Hematopoietic multipotent progenitor cell treated with erythropoietin and hydrocortisone succinate and interleukin-3 and kit ligand, for 17 days (in vitro differentiated cells): ENCODE measurements at places on chromosomes 4 and X.

DNA sequence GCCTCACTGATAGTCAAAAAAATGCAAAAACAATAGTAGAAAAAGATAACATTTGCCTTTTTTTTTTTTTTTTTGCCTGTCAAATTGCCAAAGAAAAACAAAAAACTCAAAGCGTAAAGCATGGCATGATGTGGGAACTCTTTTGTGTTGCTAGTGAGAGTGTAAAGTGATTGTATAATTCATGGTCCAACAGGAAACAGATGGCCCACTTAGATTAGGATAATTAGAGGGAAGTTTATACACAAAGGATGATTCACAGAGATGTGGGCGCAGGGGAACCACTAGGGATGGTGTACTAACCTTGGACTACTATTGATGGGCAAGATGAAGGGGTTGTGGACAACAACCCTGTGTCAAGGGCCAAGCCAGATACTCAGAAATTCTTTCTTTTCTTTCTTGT, 16.4 kb downstream of the MCUB start:
- no peak for DNase-seq

DNA sequence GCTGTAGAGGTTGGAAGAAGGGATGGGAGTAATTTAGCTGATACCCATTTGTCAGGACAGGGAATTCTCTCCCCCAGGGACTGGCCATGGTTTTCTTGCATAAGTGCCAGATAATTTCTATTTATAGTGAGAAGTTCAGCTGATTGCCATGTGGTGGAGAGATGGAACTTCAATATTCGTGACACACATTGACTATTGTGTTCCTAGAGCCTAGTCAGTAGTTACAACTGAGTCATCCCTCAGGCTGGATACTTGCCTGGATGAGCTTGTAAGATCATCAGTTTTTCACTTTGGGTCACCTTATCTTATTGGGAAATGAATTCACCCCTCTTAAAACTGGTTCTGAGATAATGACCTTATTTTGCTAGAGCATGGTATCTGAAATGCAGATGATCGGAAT, 32.2 kb downstream of the CFAP299 start:
- DNase-seq: no peak

- DNase-seq: no peak
Observed at GRCh38 chrX:129445436-129445835, 77.9 kb downstream of the SMARCA1 start.

- no peak for DNase-seq
Observed at GRCh38 chrX:115367455-115367854, 77.9 kb downstream of the LUZP4 start.

- DNase-seq: no peak
Observed at GRCh38 chr4:30720661-30721184, 554 bp downstream of the PCDH7 start.

DNA sequence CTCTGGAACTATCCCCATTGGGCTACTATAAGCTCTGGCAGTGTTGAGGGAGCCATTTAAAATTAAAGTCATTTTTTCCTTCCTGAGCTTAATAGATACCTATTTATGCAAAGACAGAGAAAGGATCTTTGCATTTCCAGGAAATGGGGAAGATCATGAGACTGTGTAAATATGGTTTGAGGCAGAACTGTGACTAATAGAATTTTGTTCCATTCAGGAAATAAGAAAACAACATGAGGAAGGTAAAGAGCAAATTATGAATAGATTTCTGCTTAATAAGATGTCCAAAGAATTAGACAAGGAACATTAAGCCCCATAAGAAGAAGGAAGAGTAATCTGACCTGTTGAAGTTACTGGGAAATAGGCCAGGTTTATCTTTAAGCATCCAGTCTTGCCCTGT, 17.8 kb upstream of the TBC1D19 start:
- no peak for DNase-seq

DNA sequence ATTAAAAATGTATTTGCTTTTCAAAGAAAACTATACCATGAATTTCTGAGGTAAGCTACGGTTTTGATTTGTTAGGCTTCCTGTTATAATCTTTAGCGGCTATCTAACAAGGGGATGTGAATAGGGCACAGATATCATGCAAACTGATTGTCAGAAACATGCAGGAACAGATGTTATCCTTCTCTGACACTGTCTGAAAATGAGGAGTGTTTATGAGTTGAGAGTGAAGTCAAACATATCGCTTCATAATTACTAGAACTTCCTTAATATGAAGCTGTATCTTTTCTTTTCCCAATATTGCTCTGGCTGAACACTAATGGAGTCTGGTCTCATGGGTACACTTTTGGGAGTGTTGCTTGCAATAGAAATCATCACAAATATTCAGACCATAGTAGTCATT, 16.3 kb upstream of the SULT1B1 start:
- no peak for DNase-seq

DNA sequence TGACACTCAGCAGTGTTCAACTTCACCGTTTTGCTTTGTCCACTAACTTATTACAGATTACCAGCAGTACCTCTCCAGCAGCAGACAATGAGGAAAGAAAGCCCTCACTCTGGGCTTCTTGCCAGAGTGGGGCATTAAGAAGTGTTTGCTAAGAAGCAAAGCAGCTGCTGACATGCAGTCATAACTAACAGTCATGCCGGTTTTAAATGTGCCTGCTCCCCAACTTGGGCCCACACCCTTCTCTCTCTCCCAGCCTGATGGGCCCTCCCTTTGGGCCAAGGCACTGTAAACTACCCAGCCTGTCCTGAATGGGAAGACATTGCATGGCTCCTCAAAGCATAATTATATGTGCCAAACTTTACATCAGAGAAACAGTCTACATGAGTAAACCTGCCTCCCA, 54.6 kb upstream of the HHIP start:
- DNase-seq: no peak

GRCh38 chr4:147286846-147287587, 193.9 kb upstream of the EDNRA start:
- no peak for DNase-seq

GRCh38 chr4:96342790-96343455, 503.0 kb downstream of the PDHA2 start:
- DNase-seq: no peak

DNA sequence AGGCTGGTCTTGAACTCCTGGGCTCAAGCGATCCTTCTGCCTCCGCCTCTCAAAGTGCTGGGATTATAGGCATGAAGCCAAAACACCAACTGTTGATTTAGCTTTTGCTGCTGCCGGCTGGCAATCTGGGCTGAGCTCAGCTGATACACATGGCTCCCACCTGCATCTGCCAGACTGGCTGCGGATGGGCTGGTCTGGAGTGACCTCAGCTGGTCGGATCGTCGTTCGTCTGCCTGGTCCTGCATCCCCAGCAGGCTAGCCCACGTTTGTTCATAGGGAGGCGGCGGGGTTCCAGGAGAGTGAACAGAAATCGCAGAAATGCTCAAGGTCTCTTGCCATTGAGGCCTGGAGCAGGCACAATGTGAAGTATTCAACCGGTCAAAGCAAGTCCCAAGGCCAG, 74.4 kb upstream of the DDX3X start:
- no peak for DNase-seq

GRCh38 chr4:95749204-95749603, 90.7 kb upstream of the PDHA2 start:
- DNase-seq: no peak

DNA sequence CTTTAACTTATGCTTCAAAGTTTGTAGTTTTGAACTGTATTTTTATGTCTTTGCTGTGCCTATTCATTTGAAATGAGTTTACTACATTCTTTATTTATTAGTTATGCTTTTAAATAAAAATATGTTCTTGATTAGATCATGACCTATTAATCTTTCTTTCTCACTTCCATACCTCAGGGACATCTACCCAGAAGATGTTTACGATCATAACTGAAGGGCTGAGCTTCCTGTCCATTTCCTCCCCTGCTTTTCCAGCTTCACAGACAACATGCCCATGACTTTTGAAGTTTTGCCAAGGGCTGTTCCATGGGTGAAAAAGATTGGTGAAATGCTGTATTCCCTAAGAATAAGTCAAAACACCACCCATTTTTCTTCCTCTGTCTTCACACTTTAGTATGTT, 99.7 kb upstream of the DDIT4L start:
- DNase-seq: no peak
